SIG-M5 (cell line): ENCODE measurements at places on chromosomes 7 and 10.

- DNase-seq, result no peak
Observed at GRCh38 chr10:71807557-71808510, 34.5 kb upstream of the VSIR start.

GRCh38 chr10:87761892-87762291 is 56.1 kb downstream of the ATAD1 start:
- DNase-seq, result no peak

DNA sequence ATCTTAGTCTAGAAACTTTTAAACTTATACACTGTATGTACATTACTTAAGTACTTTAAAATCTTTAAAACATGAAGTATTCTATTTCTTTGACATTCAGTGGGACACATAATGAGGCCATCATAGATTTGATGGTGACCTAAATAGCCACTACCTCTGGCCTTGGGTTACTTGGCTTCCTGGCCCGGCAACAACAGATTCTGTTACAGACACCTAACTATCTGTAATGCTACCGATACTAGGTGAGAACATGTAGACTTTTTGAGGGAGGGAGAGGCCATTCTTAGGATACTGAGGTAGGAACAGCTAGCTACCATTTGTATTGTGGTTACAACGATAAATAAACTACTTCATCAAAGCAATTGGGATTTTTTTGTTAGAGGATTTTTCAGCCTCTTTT is 154.7 kb upstream of the KAT6B start:
- no peak for DNase-seq

DNA sequence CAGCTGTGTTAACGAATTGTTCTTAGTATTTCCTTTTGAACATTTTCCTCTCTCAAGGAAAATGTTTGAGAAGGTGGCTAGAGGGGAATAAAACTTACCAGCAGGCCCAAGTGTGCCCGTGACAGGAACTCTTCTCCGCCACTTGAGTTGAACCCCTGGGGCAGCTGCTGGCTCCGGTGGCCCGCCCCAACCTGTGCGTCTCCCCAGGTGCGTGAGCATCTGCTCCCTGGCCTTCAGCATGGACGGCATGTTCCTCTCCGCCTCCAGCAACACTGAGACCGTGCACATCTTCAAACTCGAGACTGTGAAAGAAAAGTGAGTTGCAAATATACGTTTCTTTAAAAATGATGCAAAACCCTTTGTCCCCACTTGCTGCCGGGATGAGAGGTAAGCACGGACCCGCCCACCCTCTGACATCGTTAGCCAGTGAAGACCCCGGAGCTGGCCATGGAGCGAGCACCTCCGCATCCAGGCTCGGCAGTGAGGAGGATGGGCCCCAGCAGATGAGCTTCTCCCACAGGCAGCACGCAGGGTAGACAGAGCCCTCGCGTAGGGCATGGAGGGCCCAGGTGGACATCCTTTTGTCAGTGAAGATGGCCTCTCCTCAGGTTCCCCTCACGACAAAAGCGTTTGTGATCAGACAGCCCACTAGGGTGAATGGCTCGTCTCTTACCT is 35.7 kb downstream of the WIPI2 start:
- no peak for DNase-seq

DNA sequence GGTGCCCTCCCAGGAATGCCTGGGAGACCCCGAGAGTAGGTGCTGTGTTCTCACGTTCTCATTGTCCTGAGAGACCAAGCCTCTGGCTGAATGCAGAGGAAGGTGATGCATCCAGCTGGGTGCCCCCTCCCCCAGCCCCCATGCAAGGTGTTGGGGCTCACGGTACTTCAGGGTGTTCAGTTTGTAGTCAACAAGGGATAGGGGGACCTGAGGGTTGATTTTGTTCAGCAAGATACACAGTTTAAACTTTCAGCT is 60.4 kb upstream of the DUSP5 start:
- DNase-seq, result no peak
